ENCODE measurements at places on chromosomes 3 and 15. TPM values are rescaled to one million over a fixed set of nuclear protein-coding genes. Genes with fewer than 3 reads are reported as not detected.
A peak's percentile ranks its signal among the peaks of the same experiment; 100 is the strongest.

The GOLGA8N gene
- total RNA-seq: not detected

The TXNRD3 gene
- 1.8 TPM for total RNA-seq

GRCh38 chr15:73654659-73655058 lies 21.5 kb upstream of the NPTN start:
- H3K27ac ChIP-seq: no peak overlapping the region
- H3K4me1 ChIP-seq: no peaks in the 10 kb centered on the region
- H3K4me3 ChIP-seq: no peak overlapping the region
- H3K36me3 ChIP-seq: no peaks in the 10 kb centered on the region
- no peak for DNase-seq

GRCh38 chr3:113231827-113232253 lies 20.5 kb downstream of the BOC start:
- DNase-seq: no peak
- H3K36me3 ChIP-seq: no peaks in the 10 kb centered on the region
- H3K4me3 ChIP-seq: no peak overlapping the region
- no peak overlapping the region for H3K27ac ChIP-seq
- H3K27me3 ChIP-seq: no peaks in the 10 kb centered on the region
- H3K4me1 ChIP-seq: peaks cover 26% of the 10 kb centered on the region

DNA sequence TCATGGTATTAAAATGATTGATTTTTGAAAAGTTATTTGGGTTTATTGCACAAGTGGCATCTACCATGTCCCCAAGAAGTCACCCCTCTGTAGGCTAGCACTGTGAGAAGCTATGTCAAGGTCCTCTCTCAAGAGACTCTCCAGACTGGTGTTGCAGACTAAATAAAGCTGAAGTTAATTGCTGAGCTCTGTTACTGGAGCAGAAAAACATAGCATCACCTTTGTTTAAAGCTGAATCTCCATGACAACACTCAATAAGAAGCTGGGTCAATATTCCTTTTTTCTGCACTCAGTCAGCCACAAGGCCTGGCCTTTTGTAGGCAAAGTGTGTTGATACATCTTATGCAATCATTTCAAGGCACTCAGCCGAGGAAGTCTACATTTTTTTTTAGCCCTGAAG lies 806.6 kb upstream of the LMCD1 start:
- H3K27ac ChIP-seq: no peak overlapping the region
- no peak overlapping the region for H3K4me3 ChIP-seq
- DNase-seq: no peak
- H3K36me3 ChIP-seq: no peaks in the 10 kb centered on the region
- peaks cover 10% of the 10 kb centered on the region for H3K4me1 ChIP-seq

GRCh38 chr3:54138937-54139547 lies 16.7 kb downstream of the CACNA2D3 start:
- DNase-seq: no peak
- no peaks in the 10 kb centered on the region for H3K36me3 ChIP-seq
- H3K4me1 ChIP-seq: peaks cover 31% of the 10 kb centered on the region
- peaks cover 1% of the 10 kb centered on the region for H3K27me3 ChIP-seq

The CEMIP gene
- total RNA-seq: 0.25 TPM

DNA sequence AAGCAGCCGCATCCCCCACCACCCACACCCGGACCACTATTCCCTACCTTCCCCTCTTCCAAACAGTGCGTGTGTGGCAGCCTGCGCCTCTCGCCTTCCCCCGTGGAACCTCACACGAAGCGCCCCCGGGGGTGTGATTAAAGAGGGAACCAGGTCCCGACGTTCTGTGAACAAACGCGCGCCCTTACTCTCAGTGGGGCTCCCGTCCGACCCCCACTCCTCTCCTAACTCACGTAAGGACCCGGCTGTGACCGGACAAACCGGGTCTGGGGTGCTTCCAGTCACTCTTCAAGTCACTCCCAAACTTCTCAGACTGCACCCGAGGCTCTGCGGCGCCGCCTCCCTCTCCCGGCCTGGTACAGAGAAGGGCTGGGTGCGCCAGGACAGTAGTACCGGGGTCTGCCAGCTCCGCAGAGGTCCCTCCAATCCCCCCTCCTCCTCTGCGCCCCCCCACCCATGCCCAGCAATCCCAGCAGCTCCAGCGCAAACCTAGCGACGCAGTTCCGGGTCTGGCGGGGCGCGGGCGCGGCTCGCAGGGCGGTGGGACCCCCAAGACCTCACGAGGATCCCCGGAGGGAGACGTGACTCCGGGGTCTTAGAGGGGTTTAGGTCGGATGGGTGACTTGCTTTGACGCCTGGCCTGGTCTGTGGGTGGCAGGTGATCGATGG lies 574 bp downstream of the DUOXA1 start:
- H3K4me1 ChIP-seq: no peaks in the 10 kb centered on the region
- H3K4me3 ChIP-seq: no peak overlapping the region
- no peak overlapping the region for H3K27ac ChIP-seq
- H3K27me3 ChIP-seq: peaks cover 31% of the 10 kb centered on the region

The WNT5A gene
- total RNA-seq: 0.76 TPM

The DCBLD2 gene
- total RNA-seq: 33.9 TPM

GRCh38 chr3:171269542-171269941 lies 190.7 kb downstream of the TNIK start:
- no peaks in the 10 kb centered on the region for H3K4me1 ChIP-seq
- no peak overlapping the region for H3K27ac ChIP-seq
- no peaks in the 10 kb centered on the region for H3K36me3 ChIP-seq
- no peak overlapping the region for H3K4me3 ChIP-seq
- peaks cover 1% of the 10 kb centered on the region for H3K27me3 ChIP-seq

The BCL2A1 gene
- not detected for total RNA-seq

The SPINK8 gene
- not detected for total RNA-seq

DNA sequence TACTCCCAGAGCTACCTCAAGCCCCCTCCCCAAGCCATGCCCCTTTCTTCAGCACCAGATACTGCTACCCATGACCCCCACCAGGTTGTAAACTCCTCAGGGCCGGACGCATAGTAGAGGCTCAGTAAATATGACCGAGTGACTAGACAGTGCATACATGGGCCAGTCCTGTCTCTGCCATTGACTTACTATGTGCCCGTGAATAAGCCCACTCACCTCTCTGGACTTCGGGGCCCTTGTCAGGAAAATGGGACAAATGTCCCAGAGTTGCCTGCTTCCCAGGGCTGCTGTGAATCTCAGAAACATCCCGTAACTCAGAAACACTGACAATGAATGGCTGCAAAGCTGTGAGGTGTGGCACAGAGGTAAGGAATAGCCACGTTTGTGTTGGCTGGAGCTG lies 48.2 kb upstream of the FGD5 start:
- DNase-seq: no peak
- H3K36me3 ChIP-seq: no peaks in the 10 kb centered on the region
- H3K27ac ChIP-seq: no peak overlapping the region

The PARP14 gene
- 0.05 TPM for total RNA-seq

GRCh38 chr3:113696658-113697499 lies 437 bp upstream of the USF3 start:
- H3K4me1 ChIP-seq: peaks cover 8% of the 10 kb centered on the region
- peaks cover 2% of the 10 kb centered on the region for H3K27me3 ChIP-seq
- H3K36me3 ChIP-seq: no peaks in the 10 kb centered on the region
- DNase-seq: peak; percentile 96
- no peak overlapping the region for H3K4me3 ChIP-seq
- H3K27ac ChIP-seq: no peak overlapping the region

GRCh38 chr3:33716227-33716626 lies 1.8 kb downstream of the CLASP2 start:
- H3K4me3 ChIP-seq: peak overlapping the region; percentile 80
- H3K4me1 ChIP-seq: peaks cover 3% of the 10 kb centered on the region
- no peak overlapping the region for H3K27ac ChIP-seq
- H3K36me3 ChIP-seq: no peaks in the 10 kb centered on the region
- H3K27me3 ChIP-seq: no peaks in the 10 kb centered on the region
- DNase-seq: no peak

GRCh38 chr15:39029741-39030140 lies 465.1 kb upstream of the RASGRP1 start:
- no peak for DNase-seq
- no peaks in the 10 kb centered on the region for H3K27me3 ChIP-seq
- no peak overlapping the region for H3K4me3 ChIP-seq
- no peaks in the 10 kb centered on the region for H3K4me1 ChIP-seq
- no peaks in the 10 kb centered on the region for H3K36me3 ChIP-seq

- no peaks in the 10 kb centered on the region for H3K4me1 ChIP-seq
- DNase-seq: no peak
- no peaks in the 10 kb centered on the region for H3K36me3 ChIP-seq
- H3K27me3 ChIP-seq: no peaks in the 10 kb centered on the region
- H3K27ac ChIP-seq: no peak overlapping the region
Measured at GRCh38 chr3:141557961-141558706, 71.3 kb downstream of the RASA2 start.

The CCR1 gene
- not detected for total RNA-seq

GRCh38 chr3:108099244-108099643 lies 8.4 kb upstream of the CD47 start:
- no peak for DNase-seq
- peaks cover 53% of the 10 kb centered on the region for H3K4me1 ChIP-seq
- no peak overlapping the region for H3K4me3 ChIP-seq
- no peaks in the 10 kb centered on the region for H3K36me3 ChIP-seq
- H3K27ac ChIP-seq: peak overlapping the region; percentile 92

GRCh38 chr15:66128116-66128680 lies 125.4 kb downstream of the MEGF11 start:
- H3K27ac ChIP-seq: no peak overlapping the region
- peaks cover 78% of the 10 kb centered on the region for H3K4me1 ChIP-seq
- no peaks in the 10 kb centered on the region for H3K36me3 ChIP-seq

DNA sequence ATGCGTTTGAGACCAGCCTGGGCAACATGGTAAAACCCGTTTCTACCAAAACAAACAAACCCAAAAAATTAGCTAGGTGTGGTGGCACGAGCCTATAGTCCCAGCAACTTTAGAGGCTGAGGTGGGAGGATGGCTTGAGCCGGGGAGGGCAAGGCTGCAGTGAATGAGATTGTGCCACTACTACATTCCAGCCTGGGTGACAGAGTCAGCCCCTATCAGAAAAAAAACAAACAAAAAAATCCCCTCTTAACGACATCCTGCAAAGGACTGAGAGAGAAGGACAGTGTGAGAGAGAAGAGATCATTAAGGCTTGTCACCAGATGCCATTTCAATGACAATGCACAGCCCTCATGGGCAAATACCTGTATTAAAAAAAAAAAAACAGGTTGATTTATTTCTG lies 266.7 kb upstream of the ATP10A start:
- no peaks in the 10 kb centered on the region for H3K4me1 ChIP-seq
- no peak overlapping the region for H3K27ac ChIP-seq
- DNase-seq: no peak
- no peak overlapping the region for H3K4me3 ChIP-seq

GRCh38 chr15:52143873-52144272 lies 31.3 kb upstream of the BCL2L10 start:
- no peaks in the 10 kb centered on the region for H3K36me3 ChIP-seq
- H3K4me1 ChIP-seq: peaks cover 11% of the 10 kb centered on the region
- no peak overlapping the region for H3K27ac ChIP-seq
- DNase-seq: no peak
- H3K27me3 ChIP-seq: no peaks in the 10 kb centered on the region

GRCh38 chr3:14773691-14774128 lies 45.1 kb upstream of the FGD5 start:
- H3K4me1 ChIP-seq: no peaks in the 10 kb centered on the region
- peaks cover 8% of the 10 kb centered on the region for H3K27me3 ChIP-seq
- H3K36me3 ChIP-seq: no peaks in the 10 kb centered on the region
- H3K27ac ChIP-seq: no peak overlapping the region

DNA sequence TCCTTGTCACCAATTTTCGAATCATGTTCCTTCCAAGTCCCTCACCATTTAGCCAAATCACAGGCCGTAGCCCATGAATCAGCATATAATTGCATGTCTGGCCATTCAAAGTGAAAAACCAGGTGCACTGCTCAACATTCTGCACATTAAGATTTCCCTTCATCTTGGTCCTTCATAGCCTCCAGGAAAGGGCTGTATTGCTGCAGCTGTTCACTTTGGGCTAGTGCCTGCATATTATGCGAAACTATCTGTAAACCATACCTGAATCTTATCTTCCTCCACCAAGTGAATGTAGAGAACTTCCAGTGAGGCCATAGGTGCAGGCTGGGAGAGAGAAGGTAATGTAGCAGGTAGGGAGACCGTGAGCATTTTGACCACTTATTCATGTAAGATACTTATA lies 18.3 kb downstream of the CGGBP1 start:
- H3K4me3 ChIP-seq: no peak overlapping the region
- no peak overlapping the region for H3K27ac ChIP-seq
- no peaks in the 10 kb centered on the region for H3K27me3 ChIP-seq
- DNase-seq: no peak

GRCh38 chr3:151541178-151541577 lies 80.3 kb upstream of the IGSF10 start:
- no peak overlapping the region for H3K4me3 ChIP-seq
- no peaks in the 10 kb centered on the region for H3K27me3 ChIP-seq
- H3K36me3 ChIP-seq: no peaks in the 10 kb centered on the region
- DNase-seq: no peak
- H3K27ac ChIP-seq: no peak overlapping the region
- H3K4me1 ChIP-seq: peaks cover 8% of the 10 kb centered on the region

GRCh38 chr3:42704136-42704841 lies 1.7 kb upstream of the HHATL start:
- no peak overlapping the region for H3K4me3 ChIP-seq
- peaks cover 20% of the 10 kb centered on the region for H3K4me1 ChIP-seq
- DNase-seq: no peak
- H3K27me3 ChIP-seq: peaks cover 13% of the 10 kb centered on the region
- no peak overlapping the region for H3K27ac ChIP-seq

The LSMEM2 gene
- not detected for total RNA-seq

DNA sequence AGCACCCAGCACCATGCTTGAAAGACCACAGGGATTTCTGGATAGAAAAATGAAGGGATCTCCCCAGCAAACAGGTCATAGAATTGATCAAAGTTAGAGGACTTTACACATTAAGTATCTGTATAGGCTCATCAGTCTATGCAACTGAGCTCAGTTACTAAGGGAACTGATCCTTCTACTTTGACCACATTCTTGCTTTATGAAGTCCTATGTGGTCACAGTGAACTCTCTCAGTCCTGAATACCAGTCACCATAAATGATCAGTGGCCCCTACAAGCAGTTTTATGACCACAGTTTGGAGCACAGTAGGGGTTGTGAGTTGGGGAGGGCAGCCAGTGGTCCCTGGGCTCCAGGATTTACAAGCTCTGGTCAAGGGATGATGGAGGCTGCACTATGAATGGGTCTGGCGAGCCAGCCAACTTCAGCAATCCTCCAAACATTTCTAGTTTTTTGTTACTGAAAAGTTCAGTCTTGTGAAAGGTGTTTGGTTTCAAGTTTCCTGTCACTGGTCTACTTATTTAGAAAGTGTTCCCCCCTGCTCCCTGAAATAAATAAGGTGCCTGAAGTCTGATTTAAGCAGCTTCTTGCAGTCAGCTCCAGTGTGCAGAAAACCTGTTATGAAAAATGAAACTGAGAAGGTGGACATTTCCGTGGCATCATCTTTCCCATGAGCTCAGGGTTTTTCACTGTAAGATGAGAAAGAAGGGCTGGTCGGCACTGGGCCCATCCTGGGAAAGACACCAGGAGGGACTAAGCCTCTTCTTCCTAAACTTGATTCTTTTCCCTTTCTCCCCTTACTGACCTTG lies 75.5 kb downstream of the DAPK2 start:
- no peak overlapping the region for H3K4me3 ChIP-seq
- peaks cover 9% of the 10 kb centered on the region for H3K36me3 ChIP-seq
- H3K4me1 ChIP-seq: no peaks in the 10 kb centered on the region
- peaks cover 5% of the 10 kb centered on the region for H3K27me3 ChIP-seq

All from glutamatergic neuron (in vitro differentiated cells).